Activated CD4-positive, alpha-beta T cell treated with anti-CD3 and anti-CD28 coated beads for 36 hours (primary cell): ENCODE measurements at places on chromosomes 11 and 22.

DNA sequence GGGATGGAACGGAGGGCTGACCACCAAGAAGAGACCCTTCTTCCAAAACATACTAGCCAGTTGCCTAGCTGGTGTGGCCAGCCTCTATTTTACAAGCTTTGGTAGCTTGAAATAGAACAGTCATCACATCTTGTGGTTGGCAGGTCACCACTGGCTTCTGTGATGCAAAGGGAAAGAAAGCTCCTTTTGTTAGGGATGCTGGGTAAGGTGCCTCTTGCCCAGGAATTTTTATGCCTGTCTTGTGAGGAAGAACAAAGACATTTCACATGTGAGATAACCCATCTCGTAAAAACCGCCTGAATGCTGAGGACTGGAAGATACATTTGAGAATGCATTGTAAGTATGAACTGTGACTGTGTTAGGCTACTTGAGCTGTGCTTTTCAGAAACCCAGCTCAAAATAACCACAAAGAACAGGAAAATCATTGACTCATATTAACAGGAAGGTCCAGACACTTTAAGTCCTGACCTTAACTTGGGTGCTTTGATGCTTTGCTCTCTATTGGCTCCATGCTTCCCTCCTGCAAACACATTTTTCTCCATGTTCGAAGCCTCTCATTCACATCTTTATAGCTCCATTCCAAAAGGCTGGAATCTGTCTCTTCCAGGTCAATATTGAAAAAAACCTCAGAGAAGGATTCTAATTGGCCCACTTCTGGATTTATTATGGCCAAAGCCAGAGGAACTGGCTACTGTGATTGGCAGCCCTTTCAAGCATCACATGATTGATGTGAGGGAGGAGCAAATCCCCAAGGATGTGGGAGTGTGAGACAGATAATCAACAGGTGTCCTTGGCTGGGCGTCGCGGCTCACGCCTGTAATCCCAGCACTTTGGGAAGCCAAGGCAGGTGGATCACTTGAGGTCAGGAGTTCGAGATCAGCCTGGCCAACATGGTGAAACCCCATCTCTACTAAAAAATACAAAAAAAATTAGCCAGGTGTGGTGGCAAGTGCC lies 53.9 kb downstream of the MICAL2 start:
- no peak for DNase-seq

DNA sequence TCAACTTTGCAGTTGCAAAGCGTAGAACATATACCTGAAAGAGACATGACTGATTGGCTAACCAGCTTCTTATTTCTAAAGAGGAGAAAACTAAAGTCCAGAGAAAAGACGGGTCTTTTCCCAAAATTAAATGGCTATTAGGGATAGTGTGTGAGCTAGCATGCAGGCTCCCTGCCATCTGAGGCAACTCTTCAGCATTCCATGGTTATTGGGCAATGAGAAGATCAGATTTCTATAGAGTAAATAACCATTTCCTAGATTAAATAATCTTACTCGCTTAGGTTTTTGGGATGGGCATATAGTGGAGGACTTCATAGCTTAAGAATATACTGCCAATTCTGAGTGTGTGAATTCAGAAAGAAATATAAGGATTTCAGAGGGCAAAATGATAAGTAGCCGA lies 95.0 kb downstream of the PDHX start:
- no peak for DNase-seq

DNA sequence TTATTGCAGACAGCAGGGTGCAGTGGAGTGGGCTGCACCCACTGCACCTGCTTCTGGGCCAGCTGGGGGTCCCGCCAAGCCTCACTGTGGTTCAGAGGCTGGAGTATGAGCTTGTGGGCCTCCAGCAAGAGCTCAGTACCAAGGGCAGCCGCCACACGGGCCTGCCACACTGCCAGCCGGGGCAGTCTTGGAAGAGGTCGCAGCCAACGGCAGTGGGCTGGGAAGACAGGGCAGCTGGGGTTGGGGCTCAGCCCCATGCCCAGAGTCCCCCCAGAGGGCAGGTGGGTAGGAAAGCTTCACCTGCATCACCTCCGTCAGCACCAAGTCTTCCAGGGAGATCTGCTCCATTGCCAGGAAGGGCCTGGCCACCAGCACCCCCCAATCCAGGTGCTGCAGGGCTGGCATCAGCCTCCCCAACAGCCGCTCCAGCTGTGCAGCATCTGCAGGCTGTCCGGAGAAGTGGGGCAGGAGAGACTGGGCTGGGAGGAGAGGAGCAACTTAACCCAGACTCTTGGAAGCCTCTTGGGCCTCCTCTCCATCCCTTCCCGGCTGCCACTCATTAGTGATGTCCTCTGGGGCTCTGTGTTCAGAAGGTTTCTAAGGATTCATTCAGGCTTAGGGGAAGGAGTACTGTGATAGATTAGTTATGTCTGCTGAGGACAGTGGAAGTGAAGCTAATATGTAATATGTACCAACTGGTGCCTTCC lies 1.1 kb upstream of the GSTT4 start:
- no peak for DNase-seq

- no peak for DNase-seq
Measured at GRCh38 chr11:19735157-19735908, 22.7 kb downstream of the NAV2 start.

DNA sequence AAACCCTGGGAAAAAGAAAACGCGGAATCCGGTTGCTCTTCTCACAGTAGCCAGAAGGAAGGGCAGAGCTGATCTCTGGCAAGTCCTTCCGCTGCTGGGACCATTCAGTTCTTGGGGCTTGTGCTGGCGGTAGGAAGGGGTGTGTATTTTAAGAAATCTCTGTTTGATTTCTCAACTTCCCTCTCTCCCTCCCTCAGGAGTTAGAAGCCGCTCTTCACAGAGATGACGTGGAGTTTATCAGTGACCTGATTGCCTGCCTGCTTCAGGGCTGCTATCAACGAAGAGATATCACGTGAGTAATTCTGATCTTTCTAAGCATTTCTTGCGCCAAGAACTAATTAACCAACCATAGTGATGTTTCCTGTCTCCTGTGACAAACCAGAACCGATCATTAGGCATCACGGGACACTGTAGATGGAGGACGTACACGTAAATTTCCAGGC lies 85.9 kb upstream of the SLC25A18 start:
- no peak for DNase-seq

- DNase-seq = no peak
Measured at GRCh38 chr11:3982431-3982830, 112.2 kb upstream of the RRM1 start.

GRCh38 chr11:57751676-57752253 lies at the start of gene BTBD18:
Gene BTBD18 (minus strand): TSS chr11:57751819. CDS start chr11:57751188, 631 bp downstream.
- peak; percentile 22 for DNase-seq

- no peak for DNase-seq
Measured at GRCh38 chr11:77548552-77549445, 41.0 kb upstream of the AQP11 start.

- DNase-seq = no peak
Measured at GRCh38 chr11:99325847-99326246, 305.1 kb downstream of the CNTN5 start.

GRCh38 chr11:133917921-133918607 lies 38.7 kb downstream of the IGSF9B start:
- DNase-seq = peak; percentile 26

GRCh38 chr11:86183694-86184093 lies 60.9 kb upstream of the EED start:
- peak; percentile 72 for DNase-seq

DNA sequence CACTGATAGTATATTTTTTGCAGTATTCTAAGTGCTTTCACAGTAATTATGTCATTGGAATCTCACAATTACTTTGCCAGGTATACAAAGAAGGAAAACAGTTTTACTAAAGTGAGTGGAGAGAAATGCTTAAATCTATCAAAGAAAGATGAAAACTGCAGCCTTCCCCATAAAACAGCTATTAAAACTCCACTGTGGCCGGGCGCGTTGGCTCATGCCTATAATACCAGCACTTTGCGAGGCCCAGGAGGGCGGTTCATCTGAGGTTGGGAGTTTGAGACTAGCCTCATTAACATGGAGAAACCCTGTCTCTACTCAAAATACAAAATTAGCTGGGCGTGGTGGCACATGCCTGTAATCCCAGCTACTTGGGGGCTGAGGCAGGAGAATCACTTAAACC lies 19.1 kb downstream of the OR51E1 start:
- no peak for DNase-seq

- DNase-seq = no peak
Measured at GRCh38 chr22:31852691-31853421, 91.5 kb upstream of the YWHAH start.

GRCh38 chr11:94941131-94941530 lies 32.2 kb downstream of the CWC15 start:
- DNase-seq = no peak

DNA sequence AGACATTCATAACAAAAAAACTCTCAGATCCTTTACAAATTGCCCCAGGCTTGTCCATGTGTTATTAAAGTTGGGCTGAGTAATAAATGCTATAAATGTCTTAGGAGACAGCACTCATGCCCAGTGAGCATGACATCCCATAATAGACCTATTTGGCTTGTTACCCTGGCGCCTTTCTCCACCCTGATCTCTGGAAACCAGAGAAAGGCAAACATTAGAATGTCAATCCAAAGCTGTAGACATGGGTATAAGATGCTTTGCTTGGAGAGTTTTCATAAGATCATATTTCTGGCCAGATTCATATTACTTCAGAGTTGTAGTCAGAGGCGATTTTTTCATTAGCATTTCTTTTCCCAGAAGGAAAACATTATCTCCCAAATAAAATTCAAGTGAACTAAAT lies 161.3 kb upstream of the UBASH3B start:
- no peak for DNase-seq

DNA sequence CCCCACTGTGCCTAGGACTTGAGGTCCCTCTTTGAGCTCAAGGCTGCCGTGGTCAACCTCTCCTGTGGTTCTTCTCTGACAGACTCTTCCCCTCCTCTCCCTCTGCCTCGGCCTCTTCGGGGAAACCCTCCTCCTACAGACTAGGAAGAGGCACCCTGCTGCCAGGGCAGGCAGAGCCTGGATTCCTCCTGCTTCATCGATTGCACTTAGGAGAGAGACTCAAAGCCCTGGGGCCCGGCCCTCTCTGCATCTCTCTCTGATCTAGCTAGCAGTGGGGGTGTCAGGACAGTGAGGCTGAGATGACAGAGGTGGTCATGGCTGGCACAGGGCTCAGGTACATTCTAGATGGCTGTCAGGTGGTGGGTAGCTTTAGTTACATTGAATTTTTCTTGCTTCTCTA lies 63.6 kb upstream of the EMID1 start:
- no peak for DNase-seq

GRCh38 chr22:26398741-26399153 lies 30.3 kb upstream of the ASPHD2 start:
- peak; percentile 82 for DNase-seq

GRCh38 chr22:37051391-37052385 lies at the start of gene KCTD17:
Gene KCTD17 (plus strand): TSS chr22:37051742. CDS start chr22:37051761, 19 bp downstream.
- peak; percentile 90 for DNase-seq

DNA sequence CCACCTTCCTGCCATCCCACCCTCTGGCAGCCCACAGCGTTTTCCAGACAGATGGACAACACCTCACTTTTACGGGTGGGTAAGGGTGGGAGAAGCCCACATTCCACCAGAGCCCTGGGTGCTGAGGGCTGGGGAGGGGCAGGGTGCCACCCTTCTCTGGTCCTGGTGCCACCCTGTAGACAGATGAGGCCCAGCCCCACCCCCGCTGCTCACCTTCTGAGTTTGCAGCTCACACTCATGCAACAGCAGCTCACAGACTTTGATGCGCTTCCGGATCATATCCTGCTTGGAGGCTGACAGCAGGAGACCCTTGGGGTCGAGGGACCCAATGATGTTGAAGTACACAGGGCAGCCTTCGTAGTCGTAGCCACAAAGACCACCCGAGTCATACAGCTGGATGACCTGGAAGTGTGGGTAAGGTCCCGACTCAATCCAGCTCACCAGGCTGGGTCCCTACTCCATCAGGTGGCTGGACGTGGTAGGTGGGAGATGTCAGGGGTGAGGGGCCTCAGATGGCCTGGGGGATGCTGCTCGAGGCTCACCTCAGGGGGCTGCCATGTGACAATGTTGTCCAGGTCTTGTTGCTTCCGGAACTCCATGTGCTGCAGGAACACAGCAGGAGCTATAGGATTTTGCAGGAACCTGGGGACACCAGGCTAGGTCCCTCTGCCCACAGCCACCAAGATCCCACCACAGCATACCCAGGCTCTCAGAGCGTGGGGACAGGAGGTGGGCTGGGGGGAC lies 10.3 kb downstream of the SEC14L4 start:
- no peak for DNase-seq

- no peak for DNase-seq
Measured at GRCh38 chr11:110903378-110903777, 191.1 kb upstream of the ARHGAP20 start.

- DNase-seq = peak; percentile 26
Measured at GRCh38 chr11:18669219-18669596, 29.4 kb upstream of the TMEM86A start.

- no peak for DNase-seq
Measured at GRCh38 chr22:30847583-30847982, 121.0 kb downstream of the MORC2 start.

- DNase-seq = no peak
Measured at GRCh38 chr11:88117281-88117858, 57.9 kb downstream of the RAB38 start.

DNA sequence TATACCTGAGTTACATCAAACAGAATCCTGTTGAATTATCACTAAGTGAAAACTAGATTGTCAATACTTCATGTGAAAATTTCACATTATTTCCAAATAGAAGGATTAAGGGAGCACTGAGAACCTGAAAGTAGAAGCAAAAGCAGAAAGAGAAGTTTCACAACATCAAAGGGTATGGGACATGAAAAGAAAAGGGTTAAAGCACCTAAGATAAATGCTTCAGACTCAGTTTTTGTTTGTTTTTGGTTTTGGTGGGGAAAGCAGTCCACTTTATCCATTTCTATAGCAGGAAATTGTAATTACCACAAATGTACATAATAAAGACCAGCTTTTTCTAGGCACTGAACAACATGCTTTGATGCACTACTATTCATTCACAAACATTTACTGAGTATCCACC lies 1069.7 kb upstream of the CCDC90B start:
- DNase-seq = no peak

- DNase-seq = no peak
Measured at GRCh38 chr22:17633998-17634323, 4.6 kb upstream of the BCL2L13 start.

DNA sequence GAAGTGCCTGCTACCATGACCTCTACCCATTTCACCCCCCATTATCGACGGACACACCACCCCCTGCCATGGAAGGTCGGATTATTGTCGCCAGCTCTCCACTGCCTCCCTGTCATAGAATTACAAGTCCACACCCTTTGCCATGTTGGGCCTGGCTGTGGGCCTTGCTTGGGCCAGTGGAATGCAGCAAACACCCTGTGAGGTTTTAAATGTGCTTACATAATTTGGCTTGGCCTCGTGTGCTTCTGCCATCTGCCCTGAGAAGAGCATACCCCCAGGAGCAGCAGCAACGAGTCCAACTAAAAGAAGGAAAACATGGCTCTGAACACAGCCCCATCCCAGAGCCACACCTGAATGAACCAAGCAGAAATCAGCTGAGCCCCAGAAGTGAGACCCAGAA lies 94.1 kb upstream of the PRDM11 start:
- DNase-seq = no peak

- DNase-seq = no peak
Measured at GRCh38 chr11:76391021-76391420, 9.9 kb downstream of the GVQW3 start.
